Mammary microvascular endothelial cell (primary cell): ENCODE measurements at places on chromosomes 1 and 21. TPM values are rescaled to one million over a fixed set of nuclear protein-coding genes. Genes with fewer than 3 reads are reported as not detected.

ADGRB2 gene
- 0.40 and 0.89 TPM in 2 replicates for total RNA-seq

VAV3 gene
- total RNA-seq, result 4.0 and 5.1 TPM in 2 replicates

ETV3L gene
- total RNA-seq, result not detected in 2 replicates

KCNJ9 gene
- total RNA-seq, result not detected in 2 replicates

STUM gene
- total RNA-seq, result not detected in 2 replicates

CORT gene
- total RNA-seq, result 0.13 TPM in 1 of 2 replicates, not detected in the other

GSTM5 gene
- not detected in 2 replicates for total RNA-seq
